ENCODE measurements at places on chromosomes 7 and 10.

DNA sequence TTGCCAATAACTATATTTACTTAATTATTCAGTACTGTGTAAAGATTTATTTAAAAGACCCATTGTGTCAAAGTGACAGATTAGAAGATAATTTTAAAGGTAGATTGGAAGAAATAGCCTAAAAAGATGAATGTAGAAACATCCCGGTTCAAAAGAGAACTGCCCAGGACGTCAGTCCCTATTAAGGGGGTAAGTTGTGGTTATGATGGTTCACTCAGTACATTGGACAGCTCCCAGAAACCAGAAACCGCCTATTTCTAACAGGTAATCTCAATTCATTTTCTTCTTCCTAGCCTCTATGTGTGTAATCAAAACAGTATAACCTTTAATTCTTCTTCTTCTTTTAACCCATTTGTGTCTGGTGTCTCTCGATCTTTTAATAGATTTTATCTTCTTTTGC, 1.5 kb upstream of the FERD3L start:
- no peak for DNase-seq

- DNase-seq, result no peak
These were observed 21.3 kb downstream of the CPA1 start for GRCh38 chr7:130401578-130401977.

DNA sequence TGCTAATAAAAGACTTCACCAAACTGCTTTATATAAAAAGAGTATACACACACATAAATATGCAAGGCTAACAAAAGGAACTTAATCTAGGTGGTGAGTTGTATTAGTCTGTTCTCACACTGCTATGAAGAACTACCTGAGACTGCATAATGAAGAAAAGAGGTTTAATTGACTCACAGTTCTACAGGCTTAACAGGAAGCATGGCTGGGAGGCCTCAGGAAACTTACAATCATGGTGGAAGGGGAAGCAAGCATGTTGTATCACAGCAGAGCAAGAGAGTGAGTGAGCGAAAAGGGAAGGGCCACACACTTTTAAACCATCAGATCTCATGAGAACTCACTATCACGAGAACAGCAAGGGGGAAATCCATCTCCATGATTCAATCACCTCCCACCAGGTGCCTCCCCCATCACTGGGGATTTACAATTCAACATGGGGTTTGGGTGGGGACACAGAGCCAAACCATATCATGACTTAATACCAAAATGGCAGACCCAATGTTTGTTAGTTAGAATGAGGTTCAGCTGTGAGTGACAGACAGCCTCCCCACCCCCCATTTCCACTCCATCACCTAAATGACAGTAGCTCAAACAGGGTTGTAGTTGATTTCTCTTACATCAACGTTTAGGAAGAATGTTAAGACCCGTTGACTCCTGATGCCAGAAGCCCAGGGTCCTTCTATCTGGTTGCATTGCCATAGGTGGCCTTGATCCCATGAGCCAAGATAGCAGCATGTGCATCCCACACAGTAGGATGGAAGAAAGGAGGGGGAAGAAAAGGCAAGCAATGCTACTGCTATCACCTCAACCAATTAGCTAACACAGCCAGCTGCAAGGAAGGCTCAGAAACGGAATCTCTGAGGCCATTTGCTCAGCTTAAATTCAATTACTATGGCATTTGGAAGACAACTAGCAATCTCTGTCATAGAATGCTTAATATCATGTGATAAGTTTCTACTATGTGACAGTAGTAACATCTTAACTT, 77.0 kb downstream of the CCDC71L start:
- DNase-seq, result no peak

DNA sequence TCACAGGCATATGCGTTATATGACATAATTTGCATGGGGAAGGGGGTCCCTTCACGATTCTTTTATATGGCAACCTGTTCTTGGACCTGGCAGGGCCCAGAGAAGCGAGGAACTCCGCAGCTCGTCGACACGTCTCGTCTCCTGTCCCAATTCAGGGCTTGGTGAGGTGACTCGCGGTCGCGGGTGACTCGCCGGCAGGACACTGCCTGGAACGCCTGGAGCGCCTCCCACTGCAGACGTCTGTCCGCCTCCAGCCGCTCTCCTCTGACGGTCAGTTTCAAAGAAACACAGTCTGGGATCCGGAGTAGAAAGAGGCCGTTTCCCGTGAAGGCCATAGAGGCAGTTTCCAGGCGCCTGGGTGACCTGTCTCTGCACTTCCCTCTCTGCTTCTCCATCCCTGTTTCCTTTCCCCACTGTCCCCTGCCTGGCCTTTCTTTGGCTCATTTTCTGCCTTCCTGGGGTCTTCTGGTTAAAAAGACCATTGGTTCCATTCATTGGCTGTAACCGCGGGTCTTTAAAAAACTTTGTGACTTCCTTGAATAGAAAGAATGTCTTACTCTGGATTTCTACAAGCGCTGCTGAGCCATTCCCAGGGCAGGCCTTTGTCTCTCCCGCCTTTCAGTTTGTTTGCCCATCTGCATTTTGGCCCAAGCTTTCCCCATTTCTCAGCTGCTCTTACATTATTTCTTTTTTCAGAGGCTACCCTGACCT, 1.2 kb downstream of the UPP1 start:
- no peak for DNase-seq

DNA sequence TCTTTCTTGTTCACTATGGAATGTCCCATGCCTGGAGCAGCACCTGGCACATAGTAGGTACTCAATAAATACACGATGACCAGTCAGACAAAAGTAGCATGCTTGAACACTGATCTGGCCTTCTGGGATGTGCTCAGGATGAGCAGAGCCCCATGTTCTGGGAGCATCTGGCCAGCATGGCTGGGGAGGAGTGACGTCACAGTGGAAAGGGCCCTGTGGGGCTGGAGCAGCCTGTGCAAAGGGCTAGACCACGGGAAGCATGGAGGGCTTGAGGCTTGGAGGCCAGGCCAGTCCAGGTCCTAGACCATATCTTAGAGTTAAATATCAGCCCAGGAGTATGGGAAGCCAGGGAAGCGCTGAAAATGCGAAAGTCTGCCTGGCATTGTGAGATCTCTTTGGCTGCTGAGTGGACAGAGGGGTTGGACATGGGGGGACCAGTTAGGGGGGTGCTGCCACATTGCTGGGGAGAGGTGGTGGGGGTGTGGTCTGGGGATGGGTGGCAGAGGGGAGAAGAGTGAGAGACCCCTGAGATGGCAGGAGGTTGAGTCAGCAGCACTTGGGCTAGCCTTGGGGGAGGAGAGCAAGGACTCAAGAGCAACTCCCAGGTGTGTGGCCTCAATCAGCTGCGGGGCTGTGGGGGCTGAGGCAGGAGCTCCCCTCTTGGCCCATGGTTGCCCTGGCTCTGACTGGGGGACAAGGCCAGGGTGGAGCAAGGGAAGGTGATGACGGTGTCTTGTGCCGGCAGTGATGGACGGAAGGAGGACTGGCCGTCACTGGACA, 34.9 kb downstream of the ZCCHC24 start:
- no peak for DNase-seq

DNA sequence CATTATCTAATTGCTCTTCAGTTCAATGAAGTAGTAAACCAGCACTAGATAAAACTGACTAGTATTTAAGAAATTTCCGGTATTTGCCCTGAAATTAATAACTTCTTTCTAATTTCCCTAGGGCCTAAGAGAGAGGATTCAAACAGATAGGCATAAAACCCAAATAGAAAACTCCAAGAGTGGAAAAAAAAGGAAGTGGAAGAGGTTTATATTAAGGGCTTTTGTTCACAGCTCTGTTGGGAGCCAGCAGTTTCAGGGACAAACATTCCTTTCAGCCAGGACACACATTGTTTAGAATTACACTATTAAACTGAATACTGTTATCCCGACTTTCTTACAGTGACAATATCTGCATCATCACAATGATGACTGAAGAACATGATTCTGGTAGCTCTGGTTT, 3.6 kb downstream of the ODAD2 start:
- DNase-seq, result no peak

DNA sequence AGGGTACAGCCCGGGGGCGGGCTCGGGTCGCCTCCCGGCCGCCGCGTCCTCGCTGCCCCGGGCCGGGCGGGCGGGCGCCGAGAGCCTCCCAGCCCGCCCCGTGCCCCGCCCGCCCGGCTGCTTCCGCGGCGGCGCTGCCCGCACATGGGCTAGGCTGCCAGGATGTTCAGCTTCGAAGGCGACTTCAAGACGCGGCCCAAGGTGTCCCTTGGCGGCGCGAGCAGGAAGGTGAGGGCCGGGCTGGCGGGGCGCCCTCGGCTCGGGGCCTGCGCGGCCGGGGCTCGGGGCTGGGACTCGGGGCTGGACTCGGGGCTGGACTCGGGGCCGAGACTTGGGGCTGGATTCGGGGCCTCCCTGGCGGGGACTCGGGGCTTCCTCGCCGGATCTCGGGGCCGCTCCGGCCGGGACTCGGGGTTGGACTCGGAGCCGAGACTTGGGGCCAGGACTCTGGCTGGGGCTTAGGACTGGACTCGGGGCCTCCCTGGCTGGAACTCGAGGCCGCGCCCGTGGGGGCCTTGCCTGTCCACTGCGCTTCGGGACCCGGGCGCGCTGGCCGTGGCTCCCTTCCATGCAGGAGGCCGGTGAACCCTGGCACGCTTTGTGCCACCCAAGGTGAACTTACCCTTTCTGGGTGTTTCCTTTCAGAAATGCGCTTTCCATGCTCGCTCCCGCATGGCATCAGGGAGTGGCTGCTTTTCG, 534 bp downstream of the UBE3C start:
- DNase-seq, result peak; percentile 53

GRCh38 chr10:8183241-8183704, 128.8 kb downstream of the GATA3 start:
- peak; percentile 19 for DNase-seq

GRCh38 chr10:110547139-110547761, 20.2 kb upstream of the SMC3 start:
- no peak for DNase-seq

DNA sequence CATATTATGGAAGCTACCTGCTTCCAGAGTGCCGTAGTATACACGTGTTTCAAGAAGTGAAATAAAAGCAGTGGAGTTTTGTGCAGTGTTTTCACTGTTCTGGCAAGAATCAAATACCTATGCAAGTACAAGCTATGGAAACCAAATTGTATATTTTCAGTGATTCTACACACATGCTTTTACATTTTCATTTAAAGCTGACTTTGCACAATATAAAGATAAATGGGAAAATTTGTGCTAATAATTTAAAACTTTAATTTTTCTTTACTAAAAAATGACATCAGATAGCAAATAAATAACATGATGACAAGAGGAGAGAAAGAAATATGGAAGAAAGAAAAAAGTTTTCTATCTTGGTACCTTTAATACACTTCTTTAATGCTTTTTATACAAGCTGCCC, 393.7 kb upstream of the NPVF start:
- DNase-seq, result no peak

DNA sequence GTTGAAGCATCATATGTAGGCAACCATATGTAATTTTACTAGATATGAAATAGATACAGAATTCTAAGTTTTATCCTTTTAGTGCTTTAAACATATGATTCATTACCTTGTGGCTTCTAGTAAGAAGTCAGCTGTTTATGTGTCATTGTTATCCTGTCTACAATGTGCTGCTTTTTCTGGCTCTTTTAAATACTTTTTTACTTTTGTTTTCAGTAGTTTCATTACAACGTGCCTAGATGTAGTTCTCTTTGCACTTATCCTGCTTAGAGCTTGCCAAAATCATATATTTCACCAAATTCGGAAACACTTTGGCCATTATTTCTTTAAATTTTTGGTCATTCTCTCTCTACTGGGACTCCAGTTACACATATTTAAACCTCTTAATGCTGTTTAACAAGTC, 26.4 kb downstream of the YAE1 start:
- no peak for DNase-seq

GRCh38 chr7:39603924-39604323, 19.4 kb upstream of the RALA start:
- DNase-seq, result no peak

DNA sequence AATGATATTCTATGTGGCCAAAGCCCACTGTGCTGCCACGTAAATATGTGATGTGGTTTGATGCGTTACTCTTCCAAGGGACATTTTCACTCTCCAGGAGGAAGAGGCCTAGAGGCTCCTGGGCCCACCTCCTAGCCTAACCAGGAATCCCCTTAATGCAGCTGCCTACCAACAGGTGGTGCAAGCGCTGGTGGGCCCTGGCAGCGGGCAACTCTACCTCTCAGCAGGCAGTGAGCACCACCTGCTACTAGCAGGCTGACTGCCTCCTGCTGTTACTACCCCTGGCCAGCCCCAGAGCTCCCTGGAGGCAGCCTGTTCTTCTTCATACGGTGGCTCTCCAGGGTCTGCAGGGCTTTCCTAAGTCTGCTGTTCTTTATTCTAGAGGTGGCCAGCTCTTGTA, 62.8 kb downstream of the CDH23 start:
- DNase-seq, result no peak

- no peak for DNase-seq
These were observed 77.4 kb downstream of the PPP1R3C start for GRCh38 chr10:91555455-91555854.

- DNase-seq, result no peak
These were observed 26.9 kb upstream of the SEPTIN7 start for GRCh38 chr7:35773994-35774393.

DNA sequence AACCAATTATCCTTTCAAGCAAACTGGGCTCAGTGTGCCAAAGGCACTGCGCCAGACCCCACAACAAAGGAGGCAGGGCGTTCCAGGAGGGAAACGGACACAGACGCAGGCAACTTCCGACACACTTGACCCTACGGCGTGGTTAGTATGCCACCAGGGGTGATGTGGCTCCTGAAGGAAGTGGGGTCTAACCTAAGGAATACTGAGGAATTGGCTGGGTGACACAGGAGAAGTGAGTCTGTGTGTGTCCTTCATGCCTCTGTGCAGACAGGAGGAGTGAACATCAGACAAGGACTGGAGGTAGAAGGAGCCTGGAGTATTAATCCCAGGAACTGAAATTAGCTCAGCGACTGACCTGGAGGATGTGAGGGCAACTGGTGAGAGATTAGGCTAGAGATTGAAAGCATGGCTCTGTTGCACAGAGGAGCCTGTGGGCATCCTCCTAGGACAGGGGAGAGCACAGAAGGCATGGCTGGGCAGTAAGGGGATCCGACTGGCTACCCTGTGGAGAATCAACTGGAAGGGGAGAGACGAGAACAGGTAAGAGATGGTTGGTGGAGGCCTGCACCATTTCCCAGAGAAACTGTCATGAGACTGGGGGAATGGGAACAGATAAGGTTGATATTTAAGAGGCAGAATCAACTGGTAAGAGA, 27.8 kb downstream of the GSDME start:
- no peak for DNase-seq

DNA sequence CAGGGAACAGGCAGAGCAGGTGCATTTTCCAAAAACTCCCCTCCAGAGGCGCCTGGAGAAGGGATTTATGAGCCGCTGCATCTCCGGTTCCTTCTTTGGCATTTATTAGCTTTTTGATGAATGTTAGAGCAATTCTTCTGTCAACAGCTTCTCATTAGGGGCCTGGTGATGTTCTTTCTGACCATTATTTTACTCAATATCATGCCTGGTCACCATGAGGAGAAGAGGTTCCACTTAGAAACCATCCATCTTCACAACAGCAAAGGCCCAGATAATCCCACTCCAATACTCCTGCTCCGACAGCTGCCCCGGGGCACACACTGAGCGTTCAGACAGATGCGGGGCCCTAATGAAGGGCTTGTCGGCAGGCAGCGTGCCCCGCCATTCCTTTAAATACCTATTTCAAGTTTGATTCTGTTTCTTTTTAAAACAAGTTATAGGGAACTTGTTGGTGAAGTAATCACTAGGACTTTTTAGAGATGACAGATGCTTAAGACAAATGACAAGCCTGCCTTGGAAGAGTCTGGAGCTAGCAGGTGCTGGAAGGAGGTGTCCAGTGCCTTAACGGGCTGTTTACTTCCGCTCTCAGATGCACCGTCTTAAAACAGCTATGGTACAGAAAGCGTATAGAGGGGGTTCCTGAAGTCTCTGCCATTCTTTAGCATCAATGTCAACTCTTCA, 31.7 kb downstream of the ECHDC3 start:
- DNase-seq, result no peak
